ENCODE measurements at places on chromosomes 6 and 20. TPM values are rescaled to one million over a fixed set of nuclear protein-coding genes. Genes with fewer than 3 reads are reported as not detected.

DNA sequence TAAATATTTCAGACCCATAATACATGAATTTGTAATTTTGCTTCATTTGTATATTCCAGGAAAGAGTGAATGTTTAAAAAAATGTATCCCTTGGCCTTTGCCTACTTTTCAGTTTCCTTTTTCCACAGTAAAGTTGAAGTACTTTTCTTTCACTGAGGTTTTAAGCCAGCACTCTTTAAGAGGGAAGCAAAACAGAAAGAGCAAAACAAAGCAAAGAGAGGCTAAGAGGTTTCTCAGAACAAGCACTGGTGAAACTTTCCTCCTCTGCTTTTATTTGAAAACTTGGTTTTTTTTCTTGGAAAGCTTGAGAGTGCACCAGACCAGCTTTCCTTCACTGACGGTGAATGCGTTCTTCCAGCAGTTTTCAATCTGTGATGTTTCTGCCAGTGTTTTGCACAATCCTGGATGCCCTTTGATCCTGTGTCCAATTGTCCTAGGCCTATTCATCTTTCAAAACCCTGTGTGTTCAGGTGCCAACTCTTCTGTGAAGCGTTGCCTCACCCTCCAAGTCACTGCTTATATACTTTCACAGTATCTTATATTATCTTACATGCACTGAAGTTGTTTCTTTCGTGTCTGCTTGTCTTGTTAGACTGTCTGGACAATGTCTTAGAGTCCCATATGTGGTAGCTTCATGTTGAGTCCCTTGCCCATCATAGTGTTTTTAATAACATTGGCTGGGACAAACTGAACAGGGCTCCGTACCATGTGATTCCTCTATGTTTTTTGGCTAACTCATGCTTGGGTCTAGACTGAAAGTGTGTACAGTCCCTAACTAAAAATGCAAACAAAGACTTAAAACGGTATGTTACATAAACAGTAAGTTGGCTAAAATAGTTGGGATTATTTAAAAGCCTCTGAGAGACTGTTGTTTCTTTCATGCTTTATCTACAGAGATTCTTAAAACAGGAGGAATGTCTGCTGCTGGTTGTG is 1.9 kb downstream of the RNF217 start:
- peaks cover 7% of the 10 kb centered on the region for H3K36me3 ChIP-seq
- peak overlapping the region; percentile 87 for H3K27ac ChIP-seq

GRCh38 chr20:57509665-57510237 is 15.2 kb downstream of the CTCFL start:
- H3K4me3 ChIP-seq, result no peak overlapping the region
- peaks cover 12% of the 10 kb centered on the region for H3K27me3 ChIP-seq

- H3K4me3 ChIP-seq, result no peak overlapping the region
- no peaks in the 10 kb centered on the region for H3K27me3 ChIP-seq
- H3K36me3 ChIP-seq, result no peaks in the 10 kb centered on the region
- H3K4me1 ChIP-seq, result no peaks in the 10 kb centered on the region
- no peak overlapping the region for H3K27ac ChIP-seq
- peak; percentile 4 for DNase-seq
Observed at GRCh38 chr6:54515013-54515412, 206.8 kb downstream of the TINAG start.

- DNase-seq, result no peak
- H3K36me3 ChIP-seq, result no peaks in the 10 kb centered on the region
- no peaks in the 10 kb centered on the region for H3K27me3 ChIP-seq
- H3K4me1 ChIP-seq, result no peaks in the 10 kb centered on the region
- H3K4me3 ChIP-seq, result no peak overlapping the region
- no peak overlapping the region for H3K27ac ChIP-seq
Observed at GRCh38 chr20:53847139-53847836, 223.1 kb downstream of the BCAS1 start.

GRCh38 chr6:56770011-56770520 is 127.4 kb upstream of the DST start:
- DNase-seq, result no peak
- no peaks in the 10 kb centered on the region for H3K36me3 ChIP-seq
- H3K4me1 ChIP-seq, result peaks cover 42% of the 10 kb centered on the region
- H3K27me3 ChIP-seq, result no peaks in the 10 kb centered on the region
- H3K4me3 ChIP-seq, result no peak overlapping the region
- H3K27ac ChIP-seq, result no peak overlapping the region

- H3K36me3 ChIP-seq, result no peaks in the 10 kb centered on the region
- no peaks in the 10 kb centered on the region for H3K4me1 ChIP-seq
- DNase-seq, result no peak
- H3K27me3 ChIP-seq, result no peaks in the 10 kb centered on the region
- no peak overlapping the region for H3K4me3 ChIP-seq
- H3K27ac ChIP-seq, result no peak overlapping the region
Observed at GRCh38 chr6:169868458-169868857, 117.0 kb downstream of the ERMARD start.

GRCh38 chr6:112877134-112878100 is 530.3 kb downstream of the RFPL4B start:
- peak overlapping the region; percentile 70 for H3K27ac ChIP-seq
- peak; percentile 96 for DNase-seq
- no peaks in the 10 kb centered on the region for H3K27me3 ChIP-seq
- no peaks in the 10 kb centered on the region for H3K36me3 ChIP-seq
- peaks cover 33% of the 10 kb centered on the region for H3K4me1 ChIP-seq

- no peak for DNase-seq
- no peaks in the 10 kb centered on the region for H3K27me3 ChIP-seq
- no peaks in the 10 kb centered on the region for H3K4me1 ChIP-seq
- H3K36me3 ChIP-seq, result peaks cover 21% of the 10 kb centered on the region
Observed at GRCh38 chr6:17771609-17772008, 64.9 kb upstream of the NUP153 start.

DNA sequence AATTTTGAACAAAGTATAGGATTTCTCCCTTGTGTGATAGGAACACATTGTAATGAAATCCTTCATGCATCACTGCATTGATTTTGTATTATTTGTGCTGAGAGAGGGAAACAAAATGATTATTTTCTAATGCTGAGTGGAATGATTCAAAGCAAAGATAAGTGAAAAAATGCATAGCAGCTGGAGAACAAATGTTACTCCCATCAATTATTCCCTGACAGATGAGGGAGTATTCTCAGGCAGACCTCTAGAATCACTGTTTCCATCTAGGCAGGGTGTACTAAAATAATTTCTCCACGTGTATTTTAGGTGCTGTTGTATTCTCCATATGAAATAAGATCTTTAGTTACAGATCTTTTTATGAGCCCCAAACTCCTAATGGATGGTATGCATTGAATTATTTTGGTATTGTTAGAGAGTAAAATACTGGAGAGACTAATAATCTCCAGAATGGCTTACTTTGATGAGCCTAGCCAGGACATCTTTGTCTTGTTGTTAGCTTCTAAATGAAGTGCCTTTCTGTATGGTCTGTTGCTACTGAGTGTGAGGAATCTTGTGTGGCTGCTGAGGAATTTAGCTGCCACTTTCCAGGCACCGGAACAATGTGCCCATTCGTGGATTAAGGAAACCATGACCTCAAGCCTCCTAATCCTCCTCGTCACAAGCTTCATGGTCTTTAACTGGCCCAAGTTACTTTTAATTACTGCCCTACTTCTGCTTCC is 39.6 kb downstream of the RNF217 start:
- no peaks in the 10 kb centered on the region for H3K27me3 ChIP-seq
- H3K27ac ChIP-seq, result peak overlapping the region; percentile 26
- no peaks in the 10 kb centered on the region for H3K36me3 ChIP-seq
- H3K4me3 ChIP-seq, result peak overlapping the region; percentile 13
- peaks cover 23% of the 10 kb centered on the region for H3K4me1 ChIP-seq

DNA sequence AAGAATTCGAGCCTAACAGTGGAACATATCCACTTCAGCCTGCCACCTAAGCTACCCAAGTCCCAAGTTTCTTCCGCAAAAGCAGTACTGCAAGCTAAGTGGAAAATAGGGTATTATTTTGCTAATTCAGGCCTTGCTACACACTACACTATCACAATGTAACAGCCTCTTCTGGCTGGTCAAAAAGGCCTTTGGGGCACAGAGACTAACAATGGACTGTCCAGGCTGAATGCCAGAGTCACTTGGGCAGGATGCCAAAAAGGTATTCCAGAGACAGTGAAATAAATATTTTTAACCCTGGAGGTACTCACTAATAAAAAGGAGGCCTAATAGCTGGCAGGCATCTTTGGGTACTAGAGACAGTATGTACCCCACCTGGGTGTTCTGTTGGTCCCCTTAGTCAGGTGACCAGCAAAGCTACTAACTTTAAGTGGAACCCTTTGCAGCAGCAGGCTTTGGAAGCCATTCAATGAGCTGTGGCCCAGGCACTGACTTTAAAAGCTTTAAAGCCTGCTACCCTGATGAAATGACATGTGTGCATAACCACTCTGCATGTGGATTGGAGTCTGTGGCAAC is 692.1 kb downstream of the HTR1B start:
- H3K36me3 ChIP-seq, result no peaks in the 10 kb centered on the region
- H3K27ac ChIP-seq, result no peak overlapping the region
- DNase-seq, result no peak
- H3K4me3 ChIP-seq, result no peak overlapping the region
- H3K4me1 ChIP-seq, result no peaks in the 10 kb centered on the region
- no peaks in the 10 kb centered on the region for H3K27me3 ChIP-seq

GRCh38 chr20:59939052-59939878 is 840 bp downstream of the PPP1R3D start:
- peaks cover 17% of the 10 kb centered on the region for H3K4me1 ChIP-seq
- peak overlapping the region; percentile 88 for H3K4me3 ChIP-seq
- H3K36me3 ChIP-seq, result peaks cover 6% of the 10 kb centered on the region
- no peak for DNase-seq

GRCh38 chr6:75609639-75610590 is 8.2 kb downstream of the SENP6 start:
- H3K27ac ChIP-seq, result no peak overlapping the region
- no peaks in the 10 kb centered on the region for H3K36me3 ChIP-seq
- peak; percentile 77 for DNase-seq
- H3K4me1 ChIP-seq, result no peaks in the 10 kb centered on the region

DNA sequence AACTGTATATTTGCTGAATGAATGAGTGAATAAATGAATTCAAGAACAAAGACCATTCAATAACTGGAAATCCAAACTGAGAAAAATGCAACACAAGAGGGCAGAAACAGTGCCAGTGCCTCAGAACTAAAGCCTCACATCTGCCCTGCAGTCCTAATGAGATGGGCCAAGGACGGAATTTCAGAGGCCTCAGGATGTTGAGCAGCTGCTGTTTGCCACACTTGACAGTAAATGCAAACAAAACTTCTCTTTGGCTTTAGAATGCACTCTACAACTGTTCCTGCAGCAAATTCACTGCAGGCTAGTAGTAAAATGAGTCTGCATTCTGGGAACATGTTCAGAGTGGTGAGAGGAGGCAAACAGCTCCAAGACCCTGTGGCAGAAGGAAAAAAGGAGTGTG is 177.6 kb upstream of the LRFN2 start:
- H3K36me3 ChIP-seq, result no peaks in the 10 kb centered on the region
- no peaks in the 10 kb centered on the region for H3K27me3 ChIP-seq
- no peak overlapping the region for H3K27ac ChIP-seq
- H3K4me3 ChIP-seq, result no peak overlapping the region
- no peaks in the 10 kb centered on the region for H3K4me1 ChIP-seq
- DNase-seq, result no peak

DNA sequence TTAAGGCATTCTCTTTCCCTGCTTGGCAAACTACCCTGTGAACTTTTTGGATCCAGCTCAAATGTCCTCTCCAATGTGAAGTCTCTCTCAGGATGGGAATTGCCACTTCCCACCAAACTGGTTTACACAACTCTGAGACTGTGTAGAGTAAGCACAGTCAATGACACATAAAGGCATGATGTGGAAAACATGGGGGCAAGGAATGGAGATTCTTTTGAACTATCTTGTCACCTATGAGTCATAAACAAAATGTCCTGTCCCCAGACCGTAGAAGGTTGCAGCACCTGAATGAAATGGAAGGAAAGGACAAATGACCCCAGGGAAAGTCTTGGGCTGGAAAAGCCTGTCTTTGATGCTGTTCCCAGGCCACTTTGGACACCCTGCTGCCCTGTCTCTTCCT is 11.0 kb upstream of the KIF13A start:
- H3K27ac ChIP-seq, result no peak overlapping the region
- peaks cover 4% of the 10 kb centered on the region for H3K4me1 ChIP-seq
- H3K4me3 ChIP-seq, result no peak overlapping the region

C6orf15 gene
- total RNA-seq, result 4.6 TPM

PKIB gene
- total RNA-seq, result 64.1 TPM

VWA7 gene
- total RNA-seq, result 0.54 TPM

ADGRF1 gene
- 0.05 TPM for total RNA-seq

ENPP5 gene
- total RNA-seq, result 1.4 TPM

PTPRA gene
- total RNA-seq, result 50.1 TPM

BPIFB4 gene
- total RNA-seq, result not detected

CNKSR3 gene
- 11.1 TPM for total RNA-seq

UNC5CL gene
- total RNA-seq, result 0.27 TPM

Measured in astrocyte (in vitro differentiated cells and primary cell).